Vagina (tissue), 2 donors: ENCODE measurements at places on chromosomes 16 and 17. TPM values are rescaled to one million over a fixed set of nuclear protein-coding genes. Genes with fewer than 3 reads are reported as not detected.

DNA sequence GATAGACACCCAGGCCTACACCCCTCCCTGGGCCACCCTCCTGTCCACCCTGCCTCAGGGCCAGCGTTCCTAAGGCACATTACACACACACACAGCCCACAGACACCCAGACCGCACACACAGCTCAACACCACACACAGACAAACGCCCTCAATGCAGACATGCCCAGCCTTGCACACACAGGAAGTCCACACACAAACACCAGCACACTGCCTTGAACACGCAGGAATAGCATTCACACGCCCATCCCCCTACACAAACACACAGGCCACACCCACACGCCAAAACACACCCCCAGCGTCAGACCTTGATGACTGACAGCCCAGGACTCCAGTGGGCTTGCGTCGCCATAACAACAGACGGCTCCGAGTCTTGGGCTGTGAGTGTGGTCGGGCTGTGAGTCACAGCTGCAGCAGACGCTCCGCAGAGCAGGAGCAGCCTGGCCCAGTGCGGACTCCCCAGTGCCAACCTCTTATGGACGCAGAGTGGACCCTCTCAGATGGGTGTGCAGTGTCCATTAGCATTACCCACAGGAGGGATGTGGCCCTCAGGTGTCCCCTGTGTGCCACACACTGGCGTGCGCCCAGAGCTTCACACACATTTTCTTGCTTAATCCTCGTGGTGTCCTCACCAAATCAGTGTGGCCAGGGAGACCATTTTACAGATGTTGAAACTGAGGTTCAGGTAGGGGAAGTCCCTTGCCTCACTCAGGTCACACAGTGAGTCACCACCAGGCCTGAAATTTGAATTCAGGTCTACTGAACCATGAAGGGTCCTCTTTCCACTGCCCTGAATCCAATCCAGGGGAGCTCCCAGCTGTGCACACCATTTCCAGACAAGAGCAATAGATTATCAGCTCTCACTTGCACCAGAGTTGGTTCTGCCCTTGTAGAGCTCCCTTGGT lies 17.8 kb upstream of the RAI1 start:
- no peak for DNase-seq
- H3K27me3 ChIP-seq, result no peaks in the 10 kb centered on the region
- H3K4me3 ChIP-seq, result no peak overlapping the region
- no peaks in the 10 kb centered on the region for H3K36me3 ChIP-seq
- H3K27ac ChIP-seq, result no peak overlapping the region

DNA sequence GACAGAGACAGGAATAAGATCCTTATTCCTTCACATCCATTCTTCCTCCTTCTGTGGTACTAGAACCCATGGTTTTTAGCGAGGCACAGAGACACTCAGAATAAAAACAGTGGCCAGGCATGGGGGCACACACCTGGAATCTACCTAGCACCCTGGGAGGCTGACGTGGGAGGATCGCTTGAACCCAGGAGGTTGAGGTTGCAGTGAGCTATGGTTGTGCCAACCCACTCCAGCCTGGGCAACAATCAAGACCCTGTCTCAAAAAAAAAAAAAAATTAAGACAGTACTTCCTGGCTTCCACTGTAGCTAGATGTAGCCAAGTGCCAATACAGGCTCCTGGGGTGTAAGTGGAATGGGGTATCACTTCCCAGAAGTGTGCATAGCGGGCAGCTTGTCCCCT lies 7.4 kb upstream of the SPNS1 start:
- no peaks in the 10 kb centered on the region for H3K27me3 ChIP-seq
- H3K4me1 ChIP-seq, result no peaks in the 10 kb centered on the region
- DNase-seq, result no peak
- no peak overlapping the region for H3K27ac ChIP-seq

DNA sequence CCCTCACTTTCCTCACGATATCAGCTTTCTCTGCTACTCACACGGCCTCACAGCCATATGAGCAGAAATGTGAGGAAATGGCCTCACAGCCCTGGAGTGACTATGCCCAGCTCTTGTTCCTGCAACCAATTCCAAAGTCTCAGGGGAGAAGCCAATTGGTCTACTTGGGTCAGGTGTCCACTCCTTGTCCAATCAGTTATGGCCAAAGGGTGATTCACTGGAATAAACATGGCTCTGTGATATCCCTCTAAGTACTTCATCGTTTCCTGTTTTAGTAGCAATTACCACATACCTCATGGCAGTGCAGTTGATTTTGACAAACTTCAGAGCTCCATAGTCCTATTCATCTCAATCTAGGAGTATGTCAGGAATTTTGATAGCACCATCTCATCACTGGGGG lies 195.4 kb downstream of the KATNIP start:
- H3K27ac ChIP-seq, result no peak overlapping the region
- H3K4me1 ChIP-seq, result no peaks in the 10 kb centered on the region
- H3K36me3 ChIP-seq, result peaks cover 9% of the 10 kb centered on the region
- no peak overlapping the region for H3K4me3 ChIP-seq
- no peaks in the 10 kb centered on the region for H3K27me3 ChIP-seq

GRCh38 chr17:77294761-77295160 lies 154.0 kb downstream of the SEC14L1 start:
- H3K27ac ChIP-seq, result no peak overlapping the region
- no peaks in the 10 kb centered on the region for H3K36me3 ChIP-seq
- no peak for DNase-seq
- no peaks in the 10 kb centered on the region for H3K27me3 ChIP-seq
- H3K4me1 ChIP-seq, result no peaks in the 10 kb centered on the region
- H3K4me3 ChIP-seq, result no peak overlapping the region

DNA sequence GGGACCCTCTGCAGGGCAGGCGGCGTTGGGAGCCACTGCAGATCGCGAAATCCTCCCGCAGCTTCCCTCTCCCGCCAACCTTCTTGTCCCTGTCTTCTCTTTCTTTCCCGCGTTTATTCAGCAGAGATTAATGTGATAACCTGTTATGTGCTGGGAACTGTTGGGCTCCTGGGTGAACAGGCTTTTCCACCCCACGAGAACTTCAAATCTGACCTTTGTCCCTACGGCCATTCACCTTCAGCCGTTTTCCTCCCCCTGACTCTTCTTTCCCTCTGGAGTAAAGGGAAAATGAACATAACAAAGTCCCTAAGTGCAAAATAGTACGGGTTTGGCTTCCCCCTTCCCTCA lies 15.2 kb upstream of the KPNA2 start:
- no peak for DNase-seq
- peaks cover 5% of the 10 kb centered on the region for H3K4me1 ChIP-seq
- H3K27ac ChIP-seq, result peak overlapping the region; percentile 91
- H3K4me3 ChIP-seq, result peak overlapping the region; percentile 55
- no peaks in the 10 kb centered on the region for H3K36me3 ChIP-seq

MON1B gene
- 28.2 TPM for total RNA-seq

NPIPB12 gene
- total RNA-seq, result 73.2 TPM
